ENCODE measurements at places on chromosomes 6 and 20.

DNA sequence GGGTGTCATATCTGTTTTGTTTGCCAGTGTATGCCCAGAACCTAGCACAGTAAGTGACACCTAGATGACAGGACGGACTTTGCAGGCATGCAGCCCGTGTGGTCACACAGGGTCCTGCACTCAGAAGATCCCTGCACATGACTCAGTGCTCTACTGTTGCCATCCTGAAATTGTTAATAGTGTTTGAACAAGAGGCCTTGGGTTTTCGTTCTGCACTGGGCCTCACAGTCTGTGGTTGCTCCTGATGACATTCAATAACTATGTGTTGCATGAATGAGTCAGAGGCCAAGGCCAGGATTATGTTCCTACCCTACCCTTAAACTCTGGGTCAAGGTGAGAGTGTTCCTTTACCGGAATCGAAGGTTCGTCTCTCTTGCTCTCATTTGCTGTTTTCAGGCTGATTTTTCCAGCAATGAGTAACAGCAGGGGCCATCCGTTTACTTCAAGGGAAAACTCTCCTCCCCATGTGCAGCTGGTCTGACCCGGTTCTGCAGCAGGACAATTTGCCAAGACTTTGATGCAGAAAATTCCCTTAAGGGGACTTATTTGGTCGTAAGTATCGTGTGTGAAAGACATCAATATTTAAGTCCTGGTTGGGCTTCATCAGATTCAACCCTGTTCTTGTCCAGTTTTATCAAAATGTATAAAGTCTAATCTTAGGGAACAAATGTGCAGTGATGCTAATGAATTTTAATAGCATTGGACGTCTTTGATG, 13.0 kb upstream of the PFDN4 start:
- no peak for DNase-seq

GRCh38 chr6:142900227-142900971, 44.6 kb downstream of the HIVEP2 start:
- peak; percentile 33 for DNase-seq

DNA sequence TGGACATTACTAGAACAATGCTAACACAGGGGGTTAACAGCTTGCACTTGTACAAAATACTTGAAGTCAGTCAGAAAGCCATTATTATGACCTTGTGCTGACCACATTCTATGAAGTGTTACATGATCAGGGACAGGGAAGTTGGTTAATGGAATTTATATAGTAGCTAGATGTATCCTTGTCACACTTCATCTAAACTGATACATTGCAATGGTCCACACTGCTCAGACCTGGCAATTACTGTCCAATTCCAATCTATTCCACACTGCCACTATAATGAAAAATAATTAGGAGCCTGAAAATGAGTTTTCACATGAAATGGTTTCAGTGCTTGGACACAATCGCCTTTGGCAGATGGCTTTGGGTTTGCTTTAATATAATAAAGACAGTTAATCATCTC, 850.8 kb downstream of the EPHA7 start:
- DNase-seq = no peak

- DNase-seq = no peak
Observed at GRCh38 chr6:135383301-135383700, 114.2 kb downstream of the AHI1 start.

DNA sequence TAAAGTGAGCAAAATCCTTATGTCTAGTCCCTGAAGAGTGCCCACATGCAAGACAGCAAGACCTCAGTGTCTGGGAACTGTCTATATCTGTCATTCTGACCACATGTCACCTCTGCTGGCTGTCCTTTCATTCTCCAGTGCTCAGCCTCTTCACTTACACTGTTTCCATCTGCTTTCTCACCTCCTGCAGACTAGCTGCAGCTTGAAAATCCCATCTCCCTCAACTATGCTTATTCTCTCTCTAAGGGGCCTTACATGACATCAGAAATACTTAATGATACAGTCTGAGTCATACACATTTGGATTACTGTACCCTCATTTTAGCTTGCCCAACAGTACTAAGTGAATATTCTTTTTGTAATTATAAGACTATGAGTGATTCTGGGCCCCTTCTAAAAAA, 587.8 kb downstream of the EPM2A start:
- DNase-seq = no peak

- no peak for DNase-seq
Observed at GRCh38 chr20:40778894-40779496, 90.0 kb upstream of the MAFB start.

GRCh38 chr6:5590187-5590586, 328.9 kb downstream of the FARS2 start:
- DNase-seq = no peak

GRCh38 chr6:117375446-117375845, 50.3 kb downstream of the ROS1 start:
- DNase-seq = no peak

- peak; percentile 68 for DNase-seq
Observed at GRCh38 chr6:108492131-108492766, 68.5 kb upstream of the FOXO3 start.

GRCh38 chr20:58130581-58130980, 97.9 kb downstream of the ANKRD60 start:
- peak; percentile 49 for DNase-seq

- no peak for DNase-seq
Observed at GRCh38 chr6:40165036-40165709, 230.9 kb upstream of the MOCS1 start.

- no peak for DNase-seq
Observed at GRCh38 chr6:152636021-152636608, 1.0 kb downstream of the SYNE1 start.

- no peak for DNase-seq
Observed at GRCh38 chr20:53146201-53146891, 174.2 kb downstream of the TSHZ2 start.

DNA sequence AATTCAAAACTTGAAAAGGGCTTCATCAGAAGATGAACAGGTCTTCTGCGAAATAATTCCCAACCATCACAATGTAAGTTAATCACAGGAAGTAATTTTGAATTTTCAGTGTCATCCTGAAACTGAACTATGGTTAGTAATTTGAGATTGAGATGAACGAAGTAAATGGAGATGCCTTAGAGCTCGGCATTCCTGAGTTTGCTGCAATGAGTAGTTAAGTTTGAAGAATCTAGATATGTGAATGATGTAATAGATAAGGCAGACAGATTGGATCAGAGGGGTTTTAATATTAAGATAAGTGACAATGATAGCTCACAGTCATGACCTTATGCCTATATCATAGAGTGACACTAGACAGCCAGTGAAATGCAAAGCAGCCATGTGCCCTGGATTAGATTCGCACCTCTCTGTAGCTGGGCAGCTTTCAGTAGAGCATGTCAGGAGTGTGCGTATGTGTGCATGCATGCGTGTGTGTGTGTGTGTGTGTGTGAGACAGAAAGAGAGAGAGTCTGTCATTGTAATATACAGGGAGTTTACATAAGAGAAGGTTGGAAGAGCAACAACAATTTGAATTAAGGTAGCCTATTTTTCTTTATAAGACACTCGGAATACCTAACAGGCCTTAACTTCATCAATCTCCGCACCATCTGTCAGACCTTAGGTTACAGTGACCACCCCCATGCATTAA, 233.0 kb downstream of the GMPR start:
- no peak for DNase-seq

- DNase-seq = peak; percentile 53
Observed at GRCh38 chr20:58547623-58548475, 32.6 kb upstream of the APCDD1L start.

DNA sequence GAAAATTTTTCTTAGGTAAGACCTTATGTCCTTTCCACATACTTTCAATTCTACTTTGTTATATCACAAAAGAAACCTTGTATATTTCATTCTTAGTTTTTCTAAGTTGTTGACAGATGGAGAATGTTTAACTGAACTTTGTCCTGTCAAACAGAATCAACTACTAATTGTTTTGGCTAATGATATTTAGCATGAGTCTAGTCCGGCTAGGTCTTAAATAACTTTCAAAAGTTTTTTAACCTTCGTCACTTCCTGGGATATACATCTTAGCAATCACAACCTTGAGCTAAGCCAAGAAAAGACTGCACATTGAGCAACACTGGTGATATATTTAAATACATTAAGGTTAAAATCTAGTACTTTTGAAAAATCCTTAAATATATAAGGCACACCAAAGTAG, 62.9 kb upstream of the RUNX2 start:
- DNase-seq = no peak

DNA sequence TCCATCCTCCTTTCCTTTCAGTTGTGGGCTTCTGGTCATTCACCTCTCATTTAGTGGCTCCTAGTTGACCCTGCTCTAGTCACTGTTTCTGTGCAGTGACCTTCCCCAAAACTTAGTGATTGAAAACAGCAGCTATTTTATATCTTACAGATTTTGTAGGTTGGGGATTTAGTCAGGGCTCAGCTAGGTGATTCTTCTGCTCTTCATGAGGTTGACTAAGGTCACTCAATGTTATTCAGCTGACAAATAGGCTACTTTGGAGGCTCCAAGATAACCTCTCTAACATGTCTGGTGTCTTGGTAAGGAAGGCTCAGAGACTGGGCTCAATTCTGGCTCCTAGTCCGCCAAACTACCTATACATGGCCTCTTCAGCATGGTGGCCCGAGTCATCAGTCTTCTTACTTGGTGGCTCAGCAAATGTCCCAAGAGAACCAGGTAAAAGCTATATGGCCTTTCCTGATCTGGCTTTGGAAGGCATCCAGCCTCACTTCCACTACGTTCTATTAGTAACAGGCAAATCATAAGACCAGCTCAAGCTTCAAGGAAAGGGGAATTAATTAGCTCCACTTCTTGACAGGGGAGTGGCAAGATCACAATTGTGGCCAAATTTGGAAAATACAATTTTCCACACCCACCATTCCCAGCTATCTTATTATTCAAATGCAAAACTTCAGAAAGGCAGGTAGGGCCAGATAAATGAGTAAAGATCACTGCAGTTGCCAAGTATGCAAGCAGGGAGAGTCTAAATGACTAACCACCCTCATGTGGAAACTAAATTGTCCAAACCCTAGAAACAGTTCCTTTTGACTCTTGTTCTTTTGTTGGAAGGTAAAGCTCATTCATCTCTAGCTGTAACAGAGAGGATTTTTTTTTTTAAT, 50.5 kb upstream of the LTV1 start:
- DNase-seq = no peak

DNA sequence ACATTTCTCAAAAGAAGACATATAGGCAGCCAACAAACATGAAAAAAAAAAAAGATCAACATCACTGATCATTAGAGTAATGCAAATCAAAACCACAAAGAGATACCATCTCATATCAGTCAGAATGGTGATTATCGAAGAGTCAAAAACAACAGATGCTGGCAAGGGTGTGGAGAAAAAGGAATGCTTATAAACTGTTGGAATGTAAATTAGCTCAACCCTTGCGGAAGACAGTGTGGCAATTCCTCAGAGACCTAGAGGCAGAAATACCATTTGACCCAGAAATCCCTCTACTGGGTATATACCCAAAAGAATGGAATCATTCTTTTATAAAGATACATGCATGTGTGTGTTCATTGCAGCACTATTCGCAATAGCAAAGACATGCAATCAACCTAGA, 303.8 kb upstream of the THEMIS start:
- DNase-seq = no peak

GRCh38 chr20:49561256-49561655, 6.7 kb downstream of the PTGIS start:
- DNase-seq = no peak

DNA sequence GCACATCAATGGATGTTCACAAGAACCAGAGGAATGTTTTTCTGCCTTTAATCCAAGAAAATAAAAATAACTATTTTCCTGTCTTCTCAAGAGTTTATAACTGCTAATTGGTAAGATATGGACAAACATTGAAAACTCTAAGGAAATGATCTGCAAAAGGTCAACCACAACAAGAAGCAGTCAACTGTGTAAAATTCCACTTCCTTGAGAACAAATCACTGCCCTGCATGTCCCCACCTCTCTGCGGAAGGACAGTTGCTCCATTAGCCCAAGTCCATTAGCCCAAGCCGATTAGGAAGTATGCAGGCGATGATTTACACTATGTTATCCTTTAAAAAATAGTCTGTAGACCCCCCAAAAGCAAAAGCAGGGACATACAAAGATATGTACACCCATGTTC, 27.6 kb downstream of the SLC22A23 start:
- DNase-seq = no peak

DNA sequence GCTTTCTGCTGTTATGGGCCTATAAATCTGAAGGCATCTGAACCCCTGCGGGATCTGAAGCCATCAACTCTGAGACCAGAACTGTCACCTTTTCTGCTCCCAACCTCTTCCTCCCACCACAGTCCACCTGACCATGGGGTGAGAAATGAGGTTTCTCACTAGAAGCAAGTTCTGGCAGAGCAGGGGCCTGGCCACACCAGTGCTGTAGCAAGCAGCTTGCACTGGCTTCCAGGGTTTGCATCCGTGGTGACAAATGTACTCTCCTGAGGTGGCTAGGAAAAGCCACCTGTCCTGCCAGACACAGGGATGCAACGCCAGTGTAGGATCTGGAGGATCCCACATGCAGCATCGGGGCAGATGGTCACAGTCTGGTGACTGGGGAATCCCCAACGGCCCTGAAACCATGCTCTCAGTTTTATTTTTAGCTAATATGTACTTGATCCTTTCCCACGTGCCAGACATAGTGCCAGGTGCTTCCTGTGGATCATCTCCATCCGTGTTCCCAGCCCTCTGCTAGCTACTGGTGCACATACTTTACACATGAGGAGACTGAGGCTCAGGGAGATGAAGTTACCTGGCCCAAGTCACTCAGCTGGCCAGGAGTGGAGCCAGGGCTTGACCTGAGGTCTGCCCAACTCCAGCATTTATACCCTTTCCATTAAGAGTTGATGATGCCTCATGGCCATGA, 122.1 kb upstream of the SPACA1 start:
- peak; percentile 11 for DNase-seq
